Activated CD4-positive, CD25-positive, alpha-beta regulatory T cell treated with anti-CD3 and anti-CD28 coated beads, Interleukin-2, amount 50 U/mL, for 24 hours (primary cell): ENCODE measurements at places on chromosomes 6 and 20.
A peak's percentile ranks its signal among the peaks of the same experiment; 100 is the strongest.

GRCh38 chr20:25012616-25013189, 20.2 kb upstream of the APMAP start:
- no peak for ATAC-seq

- no peak for ATAC-seq
Measured at GRCh38 chr6:146878952-146879340, 280.2 kb downstream of the ADGB start.

- ATAC-seq, result no peak
Measured at GRCh38 chr6:34560366-34561226, 4.5 kb upstream of the SPDEF start.

- no peak for ATAC-seq
Measured at GRCh38 chr6:1087154-1087843, 224.6 kb upstream of the FOXQ1 start.

DNA sequence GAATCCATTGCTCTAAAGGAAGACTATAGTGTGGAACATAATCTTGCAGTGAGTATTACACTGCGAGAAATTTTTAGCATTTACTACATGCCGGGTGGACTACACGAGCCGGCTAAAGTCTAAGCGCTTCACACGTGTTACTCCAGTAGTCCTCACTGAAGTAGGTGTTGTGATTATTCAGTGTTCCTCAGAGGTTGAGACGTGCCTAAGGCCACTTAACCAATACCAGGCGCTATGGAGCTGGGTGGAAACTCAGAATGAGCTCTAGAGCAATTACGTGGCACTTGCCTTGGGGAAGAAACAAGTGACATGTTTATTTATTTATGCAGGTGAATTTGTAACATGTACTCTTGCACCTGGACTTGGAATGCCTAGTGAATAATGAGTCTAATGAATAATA, 46.4 kb downstream of the SASH1 start:
- no peak for ATAC-seq

GRCh38 chr6:166029506-166029905, 138.1 kb downstream of the TBXT start:
- no peak for ATAC-seq

GRCh38 chr20:9110365-9110764, 41.5 kb downstream of the PLCB4 start:
- no peak for ATAC-seq

DNA sequence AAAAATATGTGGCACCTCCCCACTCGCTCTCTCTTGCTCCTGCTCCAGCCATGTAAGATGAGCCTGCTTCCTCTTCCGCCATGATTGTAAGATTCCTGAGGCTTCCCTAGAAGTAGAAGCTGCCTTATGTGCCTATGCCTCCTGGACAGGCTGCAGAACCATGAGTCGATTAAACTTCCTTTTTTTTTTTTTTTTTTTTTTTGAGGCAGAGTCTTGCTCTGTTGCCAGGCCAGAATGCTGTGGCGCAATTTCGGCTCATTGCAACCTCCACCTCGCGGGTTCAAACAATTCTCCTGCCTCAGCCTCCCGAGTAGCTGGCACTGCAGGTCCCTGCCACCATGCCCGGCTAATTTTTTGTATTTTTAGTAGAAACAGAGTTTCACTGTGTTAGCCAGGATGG, 112.5 kb downstream of the FAM217A start:
- ATAC-seq, result no peak

DNA sequence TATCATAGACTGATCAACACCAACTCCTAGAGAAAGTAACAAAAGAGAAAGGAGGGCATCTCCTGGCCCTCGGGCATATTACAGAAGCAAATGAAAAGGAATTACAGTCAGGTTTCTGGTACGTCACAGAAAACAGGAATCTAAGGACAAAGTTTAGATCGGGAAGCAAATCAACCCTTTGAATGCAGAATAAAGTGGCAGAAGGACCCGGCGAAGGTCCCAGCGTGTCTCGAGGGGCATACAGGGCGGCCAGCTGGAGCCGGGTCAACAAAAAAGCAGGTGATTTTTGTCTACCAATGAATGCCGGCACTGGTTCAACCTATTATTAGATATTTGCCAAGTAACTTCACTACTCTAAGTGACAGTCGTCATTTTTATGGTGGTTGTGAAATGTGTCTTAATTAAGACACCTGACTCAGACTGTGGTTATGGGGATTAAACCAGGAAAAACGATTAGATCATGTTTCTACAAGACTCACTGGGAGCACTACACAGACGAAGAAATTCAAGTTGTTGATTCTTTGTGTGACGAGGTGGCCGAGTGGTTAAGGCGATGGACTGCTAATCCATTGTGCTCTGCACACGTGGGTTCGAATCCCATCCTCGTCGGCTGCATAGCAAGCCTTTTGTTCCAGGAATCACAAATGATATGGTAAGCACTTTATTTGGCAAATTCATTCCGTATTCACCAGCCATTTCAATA, 12.4 kb upstream of the ZSCAN9 start:
- peak; percentile 86 for ATAC-seq

DNA sequence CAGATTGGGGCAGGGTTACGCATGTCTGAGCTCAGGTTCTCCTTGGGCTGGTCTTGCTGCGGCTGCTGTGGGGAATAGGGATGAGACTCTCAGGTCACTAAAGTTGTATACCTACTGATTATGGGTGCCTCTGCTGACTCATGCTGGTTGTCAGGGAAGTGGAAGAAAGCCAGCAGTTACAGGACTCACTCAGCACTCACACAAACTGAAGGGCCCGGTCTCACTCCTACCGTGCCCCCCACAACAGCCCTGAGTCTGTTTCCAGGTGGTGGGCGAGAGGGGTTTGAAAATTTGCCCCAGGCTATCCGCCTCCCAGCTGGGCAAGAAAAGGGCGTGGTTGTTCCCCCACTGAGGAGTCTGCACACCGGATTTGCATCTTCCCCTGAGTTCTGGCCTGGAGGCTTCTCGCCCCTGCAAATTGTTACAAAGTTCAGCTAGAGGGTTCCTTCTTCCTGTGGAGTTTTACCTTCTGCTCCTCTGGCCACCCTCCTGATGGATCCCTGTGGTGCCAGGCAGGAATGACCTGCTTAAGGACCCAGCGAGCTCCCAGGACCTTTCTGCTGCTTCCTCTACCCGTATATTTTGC, 659.2 kb downstream of the HDGFL1 start:
- no peak for ATAC-seq

- no peak for ATAC-seq
Measured at GRCh38 chr6:109762166-109762565, 71.1 kb downstream of the FIG4 start.

GRCh38 chr6:98579079-98579478, 255.3 kb upstream of the POU3F2 start:
- ATAC-seq, result no peak

- no peak for ATAC-seq
Measured at GRCh38 chr20:58198384-58198783, 30.1 kb downstream of the ANKRD60 start.

DNA sequence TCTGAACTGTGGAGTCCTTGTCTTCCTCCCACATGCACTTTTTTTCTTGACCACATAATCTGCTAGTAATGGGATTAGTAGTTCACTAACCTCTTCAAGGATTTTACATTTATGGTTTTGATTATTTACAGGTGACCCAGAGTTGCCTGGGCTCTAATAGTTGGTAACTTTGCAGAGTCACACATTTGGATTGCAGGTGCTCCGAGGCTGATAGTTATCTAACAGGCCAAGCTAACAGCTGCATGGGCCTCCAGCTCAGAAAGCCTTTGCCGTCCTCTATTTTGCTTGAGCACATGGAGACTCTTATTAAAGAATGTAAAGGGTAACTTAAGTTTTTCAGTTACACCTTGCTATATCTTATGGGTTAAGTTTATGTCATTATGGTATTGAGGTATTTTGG, 95.4 kb downstream of the ANKS1A start:
- no peak for ATAC-seq

- no peak for ATAC-seq
Measured at GRCh38 chr20:23326774-23327173, 23.8 kb upstream of the NXT1 start.

DNA sequence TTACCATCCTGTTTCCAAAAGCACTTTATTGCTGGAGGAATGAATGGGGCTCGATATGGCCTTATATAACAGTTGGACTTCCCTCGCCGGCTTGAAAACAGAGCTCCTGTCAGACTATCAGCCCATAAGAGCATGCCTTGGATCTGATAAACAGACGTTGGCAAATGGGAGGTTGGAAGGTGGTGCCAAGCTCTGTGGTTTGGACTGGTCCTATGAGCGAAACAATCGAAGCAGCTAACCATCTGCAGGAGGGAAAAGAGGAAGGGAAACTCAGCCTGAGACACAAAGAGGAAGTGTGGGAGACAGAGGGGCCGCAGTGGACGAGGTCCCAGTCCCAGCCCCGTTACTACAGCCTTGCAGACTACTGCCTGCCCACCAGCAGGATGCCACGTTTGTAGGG, 92.9 kb downstream of the TFAP2C start:
- ATAC-seq, result no peak

DNA sequence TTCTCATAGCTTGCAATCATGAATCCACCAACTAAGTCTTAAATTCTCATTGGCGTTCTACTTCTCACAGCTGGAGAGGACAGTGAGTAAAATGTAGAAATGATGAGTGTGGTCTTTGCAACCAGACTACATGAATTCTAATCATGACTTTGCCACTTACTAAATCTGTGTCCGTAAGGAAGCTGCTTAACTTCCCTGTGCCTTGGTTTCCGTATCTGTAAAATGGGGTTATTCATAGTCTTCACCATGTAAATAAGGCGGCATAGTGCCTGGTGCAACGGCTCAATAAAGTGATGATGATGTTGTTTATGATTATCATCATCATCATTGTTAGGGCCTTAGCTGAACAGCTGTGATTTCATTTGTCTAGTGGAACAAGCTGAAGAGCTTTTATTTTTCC, 12.6 kb downstream of the CFAP206 start:
- ATAC-seq, result no peak

DNA sequence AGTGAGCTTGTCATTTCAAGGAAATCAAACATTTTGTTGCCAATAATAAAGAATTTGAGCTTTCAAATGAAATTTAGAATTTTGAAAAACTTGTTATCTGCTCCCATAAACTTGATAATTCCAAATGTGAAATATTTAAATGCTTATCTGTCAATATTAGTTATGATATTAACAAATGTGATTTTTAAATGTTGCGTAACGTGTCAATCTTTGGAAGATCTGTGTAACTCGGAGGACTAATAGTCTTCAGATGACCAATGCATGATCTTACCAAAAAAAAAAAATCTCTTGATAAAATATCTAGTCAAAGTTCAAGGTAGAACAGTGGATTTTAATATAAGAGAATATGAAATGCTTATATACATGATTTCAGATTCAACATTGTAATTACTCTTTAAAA, 274.5 kb upstream of the HSF2 start:
- no peak for ATAC-seq

- no peak for ATAC-seq
Measured at GRCh38 chr20:32575227-32575581, 9.9 kb downstream of the NOL4L start.

DNA sequence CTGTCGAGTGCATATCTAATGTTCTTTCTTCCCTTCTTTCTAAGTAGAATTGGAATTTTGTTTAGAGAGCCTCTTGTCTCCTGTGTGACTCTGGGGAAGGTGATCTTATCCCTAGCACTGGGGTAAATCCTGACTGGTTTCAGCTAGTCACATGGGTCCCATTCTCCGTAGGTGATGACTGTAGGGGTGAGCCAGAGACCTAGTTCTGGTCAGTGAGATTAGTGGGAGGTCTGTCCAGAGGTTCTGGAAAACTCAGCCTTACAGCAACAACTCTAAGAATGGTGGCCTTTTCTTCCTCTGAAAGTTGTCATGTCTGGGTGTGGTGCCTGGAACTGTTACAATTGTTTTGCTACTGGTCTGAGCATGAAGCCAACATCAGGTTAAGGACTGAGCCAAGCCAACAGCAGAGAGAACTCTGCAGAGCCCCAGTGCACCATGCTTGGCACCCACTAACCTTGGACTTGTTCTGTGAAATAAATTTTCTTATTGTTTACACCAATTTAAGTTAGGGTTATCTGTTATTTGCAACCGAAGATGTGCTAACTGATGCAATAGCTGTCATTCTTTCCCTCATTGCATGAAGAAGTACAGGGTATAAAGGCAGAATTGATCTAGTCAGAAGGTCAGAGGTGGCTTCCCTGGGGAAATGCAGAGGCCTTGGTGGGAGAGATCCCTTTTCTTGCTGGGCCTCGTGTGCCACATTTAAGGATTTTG, 56.8 kb upstream of the TULP4 start:
- no peak for ATAC-seq

GRCh38 chr20:44171775-44172571, 15.0 kb downstream of the JPH2 start:
- ATAC-seq, result no peak

DNA sequence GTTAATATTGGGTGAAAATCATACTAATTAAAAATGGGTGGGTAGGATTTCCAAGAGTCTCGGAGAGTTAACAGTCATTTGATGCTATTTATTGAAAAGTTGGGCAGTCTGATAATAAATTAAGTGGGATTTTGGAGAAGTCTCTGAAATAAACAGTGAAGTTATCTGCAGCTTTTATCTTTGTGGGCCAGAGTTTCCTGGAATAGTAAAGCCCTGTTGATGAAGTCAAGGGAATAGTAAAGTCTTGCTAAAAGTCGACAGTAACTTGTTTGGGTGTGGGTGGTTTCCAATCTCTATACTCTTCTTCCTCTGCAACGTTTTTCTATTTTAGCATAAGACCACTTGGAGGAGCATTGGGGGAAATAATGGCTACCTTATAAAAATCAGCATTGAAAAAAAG, 493.6 kb downstream of the EPM2A start:
- no peak for ATAC-seq

DNA sequence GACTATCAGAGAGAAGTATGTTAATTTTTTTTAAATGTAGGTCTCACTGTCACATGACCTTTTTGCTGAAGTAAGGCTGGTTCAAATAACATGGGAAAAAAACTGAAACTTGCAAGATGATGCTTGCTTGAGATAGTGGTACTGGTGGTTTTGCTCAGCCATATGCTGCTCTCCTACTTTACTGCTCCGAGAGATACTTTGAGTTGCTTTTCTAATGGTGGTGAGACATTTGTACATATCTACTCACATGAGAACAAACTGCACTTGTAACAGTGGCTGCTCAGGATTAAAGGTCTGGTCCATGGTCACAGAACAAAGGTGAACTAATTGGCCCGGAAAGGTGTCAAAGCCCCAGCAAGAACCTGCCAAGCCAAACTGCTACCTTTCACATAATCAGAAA, 106.2 kb upstream of the BEND3 start:
- ATAC-seq, result no peak

GRCh38 chr6:157542414-157543160, 161.6 kb downstream of the ZDHHC14 start:
- ATAC-seq, result no peak

GRCh38 chr20:34710861-34711574, 6.9 kb downstream of the TP53INP2 start:
- no peak for ATAC-seq

GRCh38 chr6:20900389-20901160, 366.3 kb downstream of the CDKAL1 start:
- ATAC-seq, result no peak

GRCh38 chr20:54048891-54049545, 21.4 kb downstream of the BCAS1 start:
- no peak for ATAC-seq

- ATAC-seq, result no peak
Measured at GRCh38 chr20:40433341-40433861, 255.6 kb downstream of the MAFB start.
